ENCODE measurements at places on chromosomes 13 and 19.

- peak; percentile 38 for DNase-seq
These were observed 1.3 kb downstream of the BICRA start for GRCh38 chr19:47609906-47610894.

- DNase-seq: no peak
These were observed 32.7 kb upstream of the DCLK1 start for GRCh38 chr13:36163809-36164308.

DNA sequence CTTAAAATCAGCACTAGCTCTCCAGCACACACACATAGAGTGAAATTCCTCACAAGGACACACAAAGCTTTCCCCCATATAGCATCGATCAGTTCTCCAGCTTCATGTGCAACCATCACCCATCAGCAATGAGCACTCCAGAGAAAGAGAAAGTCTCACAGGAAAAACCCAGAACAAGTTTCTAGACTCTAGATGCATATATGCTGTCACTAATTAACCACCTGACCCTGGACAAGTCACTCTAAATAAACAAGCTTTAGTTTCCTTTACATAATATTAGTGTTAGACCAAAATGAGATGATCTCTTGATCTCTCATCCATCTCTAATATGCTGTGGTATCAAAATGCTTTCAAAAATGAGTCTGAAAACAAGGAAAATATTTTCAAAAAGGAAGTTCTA, 81.2 kb downstream of the TBC1D4 start:
- DNase-seq: no peak

- DNase-seq: no peak
These were observed 158.8 kb downstream of the NHLRC3 start for GRCh38 chr13:39196965-39197646.

DNA sequence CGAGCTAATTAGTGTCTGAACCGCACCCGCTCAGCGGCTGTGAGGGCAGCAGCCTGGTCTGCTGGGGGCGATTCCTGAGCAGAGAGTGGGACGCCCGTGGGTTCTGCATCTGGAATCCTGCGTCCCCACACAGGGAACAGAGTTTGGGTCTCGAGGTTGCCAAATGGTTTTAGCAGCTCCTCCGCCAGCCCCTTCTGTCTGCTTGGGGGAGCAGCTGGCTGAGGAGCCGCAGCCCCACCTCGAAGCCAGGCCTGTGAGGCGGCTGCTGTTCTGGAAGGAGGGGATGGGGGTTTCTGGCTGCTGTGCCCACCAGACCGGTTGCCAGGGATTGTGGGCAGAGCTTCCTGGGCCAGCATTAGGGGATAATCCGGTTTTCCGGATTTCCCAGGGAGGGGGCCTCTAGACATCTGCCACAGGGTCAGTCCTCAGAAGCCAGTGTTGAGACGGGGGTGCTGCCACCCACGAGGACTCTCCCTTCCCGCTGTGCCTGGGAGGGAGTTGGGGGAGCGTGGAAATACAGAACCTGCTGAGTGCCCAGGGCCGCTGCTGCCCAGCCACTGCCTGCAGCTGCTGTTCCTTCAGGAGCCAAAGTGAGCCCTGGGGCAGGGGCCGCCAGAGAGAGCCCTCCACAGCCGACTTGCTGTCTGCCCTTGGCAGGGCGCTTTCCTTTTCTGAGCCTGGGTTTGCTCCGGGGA, 2.0 kb downstream of the CDC34 start:
- no peak for DNase-seq

DNA sequence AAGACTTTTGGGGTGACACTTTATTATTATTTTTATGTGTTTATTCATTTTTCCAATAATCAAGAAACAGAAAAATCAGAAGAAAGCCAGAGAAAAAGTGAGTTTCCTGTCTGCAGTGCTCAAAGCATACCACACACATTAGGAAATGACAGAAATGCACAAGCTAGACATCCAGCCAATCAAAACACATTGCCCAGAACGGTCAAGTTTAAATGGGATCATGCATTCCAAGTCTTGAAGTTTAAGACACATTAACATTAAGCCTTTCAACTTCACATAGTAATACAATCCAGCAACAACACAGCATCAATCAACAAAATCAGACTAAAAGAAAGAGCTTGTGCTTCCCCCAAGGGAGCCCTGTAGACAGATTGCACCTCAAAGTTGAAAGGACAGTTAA, 28.7 kb upstream of the MEDAG start:
- no peak for DNase-seq

- DNase-seq: peak; percentile 26
These were observed 3.8 kb downstream of the CD22 start for GRCh38 chr19:35332817-35333216.

DNA sequence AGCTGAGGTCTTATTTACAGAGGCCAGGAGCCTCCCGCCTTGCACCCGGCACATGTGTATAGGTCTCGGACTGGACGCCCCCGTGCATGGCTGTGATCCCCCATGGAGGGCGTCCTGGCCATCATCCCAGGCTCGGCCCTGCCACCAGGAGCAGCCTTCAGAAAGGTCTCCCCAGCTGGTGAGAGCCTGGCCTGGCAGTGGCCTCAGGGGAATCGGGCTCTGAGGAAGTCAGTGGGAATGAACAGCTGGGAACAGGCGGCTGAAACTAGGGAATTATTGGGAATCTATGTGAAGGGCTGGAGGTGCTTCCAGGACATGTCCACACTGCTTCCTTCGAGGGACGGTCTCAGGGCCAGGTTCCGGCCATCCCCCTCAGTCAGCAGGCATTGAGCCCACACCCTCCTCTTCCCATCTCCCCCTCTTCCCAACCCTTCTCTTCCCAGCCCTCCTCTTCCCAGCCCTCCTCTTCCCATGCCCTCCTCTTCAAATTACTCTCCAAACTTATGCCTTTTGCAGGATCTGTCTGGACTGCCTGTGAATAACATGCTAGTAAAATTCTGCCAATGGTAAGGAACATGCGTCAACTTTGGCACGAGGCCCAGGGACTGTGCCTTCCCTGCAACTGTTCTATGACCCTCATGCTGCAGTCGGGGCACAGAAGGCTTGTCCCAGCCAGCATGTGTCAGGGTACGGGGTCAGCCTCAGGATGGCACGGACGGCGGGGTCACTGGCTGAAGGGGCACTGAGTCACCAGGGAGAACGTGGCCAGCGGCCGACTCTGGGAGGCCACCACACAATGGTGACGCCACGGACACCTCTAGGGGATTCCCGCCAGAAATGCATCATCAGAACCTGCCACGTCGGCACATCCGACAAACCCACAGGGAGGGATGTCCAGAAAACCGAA, 24.2 kb upstream of the C13orf46 start:
- no peak for DNase-seq

GRCh38 chr13:100035936-100036335, 53.0 kb upstream of the PCCA start:
- no peak for DNase-seq

GRCh38 chr19:13865571-13866462, 11.1 kb upstream of the NANOS3 start:
- no peak for DNase-seq

DNA sequence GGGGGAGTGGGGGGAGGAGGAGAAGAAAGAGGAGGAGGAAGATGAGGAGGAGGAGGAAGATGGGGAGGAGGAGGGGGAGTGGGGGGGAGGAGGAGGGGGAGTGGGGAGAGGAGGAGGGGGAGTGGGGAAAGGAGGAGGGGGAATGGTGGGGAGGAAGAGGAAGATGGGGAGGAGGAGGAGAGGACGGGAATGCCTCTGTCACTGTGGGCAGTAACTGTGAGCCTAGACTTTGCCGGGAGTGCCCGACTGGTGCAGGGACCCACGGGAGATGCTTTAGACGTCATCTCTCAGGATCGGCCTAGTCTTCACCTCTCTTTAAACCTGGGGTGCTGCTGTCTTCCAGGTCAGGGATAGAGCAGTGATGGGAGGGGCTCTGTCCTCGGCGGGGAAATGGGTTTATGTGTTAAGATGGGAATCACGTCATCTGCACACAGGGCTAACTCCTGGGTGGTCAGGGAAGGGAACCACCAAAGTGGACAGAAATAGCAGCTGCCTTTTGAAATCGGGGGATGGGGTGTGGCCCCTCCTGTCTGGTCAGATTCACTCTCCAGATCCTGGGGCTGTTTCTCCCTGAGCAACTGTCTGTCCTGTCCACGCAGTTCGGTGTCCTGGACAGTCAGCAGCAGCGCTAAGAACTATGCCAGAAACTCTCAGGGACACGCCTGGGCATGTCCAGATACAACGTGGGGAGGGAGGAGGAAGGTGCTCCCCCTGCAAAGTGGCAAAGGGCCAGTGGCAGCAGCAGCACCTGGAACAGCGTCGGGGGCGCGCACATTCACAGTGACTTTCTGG, 26.9 kb downstream of the GAS6 start:
- DNase-seq: no peak

DNA sequence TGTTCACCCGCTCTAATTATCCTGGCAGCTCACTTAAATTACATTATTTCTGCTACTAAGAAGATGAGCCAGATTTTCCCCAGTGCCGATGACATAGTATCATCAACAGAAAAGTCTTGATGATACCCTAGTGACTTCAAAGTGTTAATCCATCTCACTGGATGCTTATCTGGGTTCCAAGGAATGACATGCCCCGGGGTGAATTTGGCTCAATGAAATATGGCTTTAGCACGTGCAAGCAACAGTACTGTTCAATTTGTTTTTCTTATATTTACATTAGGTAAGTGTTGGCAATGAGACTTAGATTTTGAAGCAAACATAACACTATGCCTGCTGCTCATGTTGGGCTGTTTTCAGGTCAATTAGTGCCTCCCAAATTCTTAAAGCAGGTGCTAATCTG, 548.2 kb upstream of the SLITRK1 start:
- DNase-seq: no peak

GRCh38 chr13:103437651-103438050, 371.4 kb upstream of the SLC10A2 start:
- no peak for DNase-seq

DNA sequence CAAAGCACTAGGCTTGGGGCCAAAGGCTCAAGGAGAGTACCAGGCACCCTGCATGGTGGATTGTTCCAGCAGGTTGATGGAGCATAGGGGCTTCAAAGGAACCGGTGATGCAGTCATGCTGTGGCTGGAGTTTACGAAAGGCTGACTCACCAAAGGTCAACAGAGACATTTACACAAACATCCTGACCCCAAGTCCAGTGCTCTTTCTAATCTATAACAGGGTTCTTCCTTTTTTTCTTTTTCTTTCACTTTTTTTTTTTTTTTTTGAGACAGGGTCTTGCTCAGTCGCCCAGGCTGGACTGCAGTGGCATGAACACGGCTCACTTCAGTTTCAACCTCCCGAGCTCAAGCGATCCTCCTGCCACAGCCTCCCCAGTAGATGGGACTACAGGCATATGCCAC, 35.6 kb upstream of the TPTE2 start:
- no peak for DNase-seq

- no peak for DNase-seq
These were observed 17.5 kb downstream of the TMEM255B start for GRCh38 chr13:113776231-113777125.

GRCh38 chr13:50915565-50915964, 6.0 kb downstream of the RNASEH2B start:
- DNase-seq: no peak

DNA sequence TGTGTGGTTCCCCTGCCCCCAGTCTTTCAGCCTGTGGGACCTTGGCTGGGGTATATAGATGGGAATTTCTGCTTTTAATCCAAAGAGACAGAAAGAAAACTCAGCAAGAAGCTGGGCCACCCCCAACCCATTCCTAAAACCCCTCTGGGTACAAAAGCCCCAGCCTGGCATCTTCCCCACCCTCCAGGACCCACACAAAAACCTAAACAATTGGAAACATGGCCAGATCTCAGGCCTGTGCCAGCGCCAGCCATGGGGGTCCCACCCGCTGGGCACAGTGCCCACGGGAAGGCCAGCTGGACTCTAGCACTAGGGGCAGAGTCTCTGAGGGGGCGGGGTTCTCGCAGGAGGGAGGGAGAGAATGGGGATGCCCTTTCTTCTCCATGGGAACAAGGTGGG, 8.6 kb downstream of the LYL1 start:
- DNase-seq: no peak

GRCh38 chr19:955803-956765, 28.1 kb upstream of the WDR18 start:
- no peak for DNase-seq

GRCh38 chr13:47831265-47831664, 169.8 kb downstream of the SUCLA2 start:
- DNase-seq: no peak

DNA sequence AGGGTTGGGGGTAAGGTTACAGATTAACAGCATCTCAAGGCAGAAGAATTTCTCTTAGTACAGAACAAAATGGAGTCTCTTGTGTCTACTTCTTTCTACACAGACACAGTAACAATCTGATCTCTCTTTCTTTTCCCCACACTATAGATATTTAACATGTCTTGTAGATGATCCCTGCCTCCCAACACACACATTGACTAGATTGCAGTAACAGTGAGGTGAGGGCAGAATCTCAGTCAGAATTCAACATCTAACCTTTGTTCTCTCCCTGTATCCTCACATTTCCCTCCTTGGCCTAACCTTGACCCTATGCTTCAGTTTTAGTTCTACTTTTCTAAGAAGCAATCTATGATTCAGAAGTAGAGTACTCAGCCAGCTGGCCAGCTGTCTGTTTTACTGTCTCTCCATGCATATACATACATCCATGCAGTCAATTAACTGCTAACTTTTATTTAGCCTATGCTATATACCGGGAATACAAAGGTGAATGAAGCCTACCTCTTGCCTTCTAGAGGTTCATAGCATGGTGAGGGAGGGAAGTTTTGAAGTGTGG, 18.1 kb downstream of the DNAJC15 start:
- DNase-seq: no peak

DNA sequence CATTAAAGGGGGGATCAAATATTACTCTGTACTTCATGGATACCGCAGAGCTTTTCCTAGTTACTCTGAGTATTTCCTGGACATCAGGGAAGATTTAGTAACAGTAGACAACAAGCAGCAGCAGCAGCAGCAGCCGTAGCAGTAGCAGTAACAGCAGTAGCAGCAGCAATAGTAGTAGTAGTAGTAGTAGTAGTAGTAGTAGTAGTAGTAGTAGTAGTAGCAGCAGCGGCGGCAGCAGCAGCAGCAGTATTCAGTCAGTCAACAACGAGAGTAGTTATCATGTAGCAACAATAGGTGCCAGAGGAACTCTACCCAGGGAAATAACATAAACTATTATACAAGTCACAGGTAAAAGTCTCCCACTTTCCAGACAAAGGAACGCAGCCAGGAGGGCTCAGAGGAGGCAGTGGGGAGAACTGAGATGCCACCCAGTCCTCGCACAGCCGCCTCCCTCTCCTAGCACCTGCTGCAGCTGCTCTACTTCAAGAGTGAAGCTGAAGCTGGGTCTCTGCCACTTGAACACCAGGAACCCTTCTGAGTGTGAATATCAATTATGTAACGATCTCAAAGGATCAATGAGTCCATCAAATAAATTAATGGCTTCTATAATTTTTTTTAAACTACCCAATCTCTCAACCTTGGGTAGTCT, 1.3 kb upstream of the DOCK9 start:
- no peak for DNase-seq

DNA sequence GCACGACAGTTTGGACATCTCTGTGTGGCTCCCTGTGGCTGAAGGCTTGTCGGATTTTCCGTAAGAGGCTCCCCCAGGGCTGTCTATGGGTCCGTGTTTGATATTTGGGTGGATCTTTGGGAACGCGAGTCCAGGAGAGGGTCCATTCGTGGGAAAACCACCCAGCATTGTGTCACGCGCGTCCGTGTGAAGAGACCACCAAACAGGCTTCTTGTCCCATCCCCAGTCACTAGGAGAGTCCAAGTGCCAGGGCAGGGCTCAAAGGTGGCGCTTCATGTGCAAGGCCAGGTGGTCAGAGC, 2.4 kb downstream of the KLF1 start:
- no peak for DNase-seq

GRCh38 chr19:14147797-14148605, 11.6 kb upstream of the ASF1B start:
- DNase-seq: peak; percentile 50

Measured in stimulated activated CD4-positive, alpha-beta T cell treated with anti-CD3 and anti-CD28 coated beads, Interleukin-12 subunit alpha, Interleukin-12 subunit beta, amount 100 ng/mL, for 4 hours (primary cell).